ENCODE measurements at places on chromosomes 1 and 21.

DNA sequence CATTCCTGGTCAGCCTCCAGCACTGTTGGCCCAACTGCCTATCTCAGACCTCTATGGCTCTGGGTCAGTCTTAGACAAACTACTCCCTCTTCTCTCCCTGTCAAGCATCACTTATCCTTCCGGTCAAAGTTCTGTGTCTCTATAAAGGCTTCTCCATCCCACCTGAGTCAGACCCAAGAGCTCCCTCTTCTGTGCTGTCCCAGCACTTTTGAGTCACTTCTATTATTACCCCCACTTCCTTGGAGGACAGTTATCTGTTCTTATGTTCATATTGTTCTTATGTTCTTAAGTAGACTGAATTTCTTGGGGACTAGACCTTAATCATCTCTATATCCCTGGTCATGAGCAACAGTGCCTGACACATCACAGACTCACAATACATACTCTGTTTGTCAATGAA is 29.2 kb upstream of the IL10 start:
- DNase-seq, result no peak

- no peak for DNase-seq
These were observed 126.2 kb downstream of the PRRX1 start for GRCh38 chr1:170790175-170790574.

DNA sequence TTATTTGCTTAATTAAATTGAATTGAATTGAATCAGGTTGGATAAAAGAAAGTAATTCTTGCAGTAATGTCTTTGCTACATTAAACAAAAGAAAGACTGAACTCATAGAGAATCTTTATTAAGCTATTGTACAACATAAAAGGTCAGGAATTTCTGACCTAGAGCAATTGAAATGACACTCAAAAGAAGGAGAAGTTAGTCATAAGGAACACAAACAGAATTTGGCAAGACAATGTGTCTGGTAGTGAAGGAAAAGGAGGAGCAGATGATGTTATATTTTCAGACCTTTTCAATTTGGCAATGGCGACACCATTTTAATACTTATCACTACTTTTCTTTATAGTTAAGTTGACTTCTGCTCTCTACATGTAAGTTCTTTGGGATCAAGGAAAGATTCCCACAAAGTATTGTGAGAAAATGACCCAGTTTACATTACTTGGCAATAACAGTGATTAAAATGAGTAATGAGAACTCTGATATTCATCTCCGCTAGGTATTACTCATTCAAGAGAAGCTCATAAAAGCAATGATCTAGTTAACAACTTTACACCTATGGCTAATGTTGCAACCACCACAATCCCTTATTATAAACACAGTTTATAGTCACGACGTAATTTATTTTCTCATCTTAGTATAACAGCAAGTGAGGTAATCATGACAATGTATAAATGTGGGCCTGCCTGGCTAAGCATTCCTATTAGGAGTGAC is 14.7 kb upstream of the KRTAP21-1 start:
- no peak for DNase-seq

GRCh38 chr1:67953301-67953700 is 97.1 kb downstream of the DIRAS3 start:
- no peak for DNase-seq

- DNase-seq, result no peak
These were observed 263.6 kb upstream of the USP24 start for GRCh38 chr1:55478742-55479141.

DNA sequence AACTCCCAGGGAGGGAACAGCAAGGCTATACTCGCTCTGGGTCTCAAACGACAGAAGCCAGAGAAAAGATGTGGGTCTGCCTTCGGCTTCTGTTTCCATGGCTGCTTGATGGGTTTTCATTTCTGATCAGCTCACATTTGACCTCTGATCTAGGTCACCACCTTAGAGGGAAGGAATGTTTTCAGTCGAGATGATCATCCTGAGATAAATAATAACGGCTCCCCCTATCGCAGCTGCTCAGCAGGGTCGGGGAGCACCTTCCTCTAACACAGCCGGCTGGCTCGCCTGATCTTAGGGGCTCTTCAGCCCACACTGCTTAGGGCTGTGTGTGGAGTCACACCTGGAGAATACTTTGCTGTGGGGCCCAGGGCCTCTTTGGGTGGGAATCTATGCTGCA is 53.1 kb upstream of the ZNF648 start:
- no peak for DNase-seq

- no peak for DNase-seq
These were observed 61.4 kb downstream of the CLIC6 start for GRCh38 chr21:34730194-34730593.

DNA sequence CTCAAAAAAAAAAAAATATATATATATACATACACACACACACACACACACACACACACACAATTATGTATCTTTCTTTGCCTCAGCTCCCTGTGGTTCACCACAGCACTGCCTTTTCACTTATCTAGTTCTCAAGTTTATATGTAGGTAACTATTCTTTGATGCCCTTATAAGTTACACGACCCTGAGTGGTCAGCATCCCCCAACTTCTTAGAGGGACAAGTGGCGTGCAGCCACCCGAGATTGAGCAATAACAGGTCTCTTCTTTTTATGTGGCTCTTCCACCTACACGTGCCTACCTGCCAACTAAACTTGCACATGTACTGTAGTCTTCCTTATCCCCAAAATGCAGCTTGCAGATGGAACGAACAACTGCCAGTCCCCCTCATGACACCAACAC is 120.8 kb downstream of the GABPA start:
- no peak for DNase-seq

DNA sequence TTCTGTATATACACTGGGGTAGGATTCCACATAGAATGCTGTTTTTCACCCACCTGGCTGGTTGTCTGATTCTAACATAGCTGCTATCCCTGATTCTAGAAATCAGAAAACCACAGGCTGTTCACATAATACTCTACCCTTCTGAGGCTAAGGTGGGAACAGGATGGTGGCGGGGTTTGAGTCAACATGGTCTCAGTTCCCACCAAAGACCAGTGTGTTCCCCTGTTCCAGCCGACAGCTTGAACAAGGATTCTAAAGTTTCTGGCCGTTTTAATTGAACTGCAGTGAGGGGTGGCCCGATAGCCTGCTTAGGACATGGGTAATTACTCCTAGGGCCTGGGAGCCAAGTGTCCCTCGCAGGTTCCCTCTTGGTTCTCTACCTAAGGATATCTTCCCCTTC is 38.4 kb downstream of the PEX14 start:
- DNase-seq, result no peak

GRCh38 chr1:159091607-159092031 is 15.1 kb upstream of the AIM2 start:
- DNase-seq, result no peak

DNA sequence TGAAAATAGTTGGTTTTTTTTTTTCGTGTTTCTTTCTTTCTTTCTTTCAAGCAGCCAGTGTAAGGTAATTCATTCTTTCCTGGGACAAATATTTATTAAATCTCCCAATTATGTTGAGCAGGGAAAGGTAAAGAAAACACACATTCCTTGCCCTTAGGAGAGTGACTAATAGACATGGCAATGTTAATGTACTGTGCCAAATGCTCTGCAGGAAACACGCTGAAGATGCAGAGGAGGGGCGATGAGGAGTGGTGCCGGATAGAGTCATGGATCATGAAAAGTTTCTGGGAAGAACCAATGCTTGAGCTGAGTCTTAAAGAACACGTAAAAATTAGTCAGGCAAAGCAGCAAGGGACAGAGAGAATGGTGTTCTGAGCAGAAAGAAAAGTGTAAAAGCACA is 199.2 kb downstream of the DNM3 start:
- DNase-seq, result no peak

- no peak for DNase-seq
These were observed 69.2 kb upstream of the SGIP1 start for GRCh38 chr1:66464802-66465201.

DNA sequence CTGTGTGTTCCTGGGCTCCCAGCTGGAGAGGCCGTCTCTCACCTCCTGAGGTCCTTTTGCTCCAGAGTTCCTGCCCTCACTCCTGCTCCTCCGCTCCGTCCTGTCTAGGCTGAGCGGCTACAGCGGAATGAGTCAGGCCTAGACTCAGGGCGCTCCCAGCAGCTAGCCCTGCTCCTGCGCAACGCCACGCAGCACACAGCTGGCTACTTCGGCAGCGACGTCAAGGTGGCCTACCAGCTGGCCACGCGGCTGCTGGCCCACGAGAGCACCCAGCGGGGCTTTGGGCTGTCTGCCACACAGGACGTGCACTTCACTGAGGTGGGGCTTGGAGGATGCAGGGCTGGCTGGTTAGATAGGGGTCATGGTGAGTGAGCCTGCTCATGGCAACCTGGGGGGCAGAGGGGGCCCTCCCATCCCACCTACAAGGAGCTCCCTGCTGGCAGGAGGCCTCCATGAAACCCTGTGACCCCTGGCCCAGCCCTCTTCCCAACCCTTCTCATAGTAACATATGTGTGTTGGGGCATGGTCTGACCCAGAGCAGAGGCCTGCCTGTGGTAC is 15.1 kb downstream of the PSRC1 start:
- DNase-seq, result no peak

DNA sequence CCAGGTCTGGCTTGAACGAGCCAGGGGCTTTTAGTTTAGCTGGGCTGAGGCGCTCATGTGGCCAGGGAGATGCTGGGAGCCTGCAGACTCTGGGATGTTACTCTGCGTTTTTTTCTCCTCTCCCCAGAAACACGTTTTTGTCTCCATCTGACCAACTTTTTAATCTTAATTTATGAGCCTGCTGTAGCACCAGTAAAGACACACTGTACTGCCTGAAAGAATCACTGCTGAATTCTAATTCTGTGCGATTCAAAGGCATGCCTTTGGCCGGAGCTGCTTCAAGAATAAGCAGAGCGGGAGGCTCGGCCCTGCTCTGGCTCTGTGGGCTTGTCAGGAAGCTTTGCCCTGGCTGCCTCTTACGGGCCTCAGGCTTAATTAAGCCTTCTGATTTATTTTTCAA is 129.5 kb downstream of the CAMTA1 start:
- no peak for DNase-seq
